ENCODE measurements at places on chromosomes 5 and 9.
A peak's percentile ranks its signal among the peaks of the same experiment; 100 is the strongest.

DNA sequence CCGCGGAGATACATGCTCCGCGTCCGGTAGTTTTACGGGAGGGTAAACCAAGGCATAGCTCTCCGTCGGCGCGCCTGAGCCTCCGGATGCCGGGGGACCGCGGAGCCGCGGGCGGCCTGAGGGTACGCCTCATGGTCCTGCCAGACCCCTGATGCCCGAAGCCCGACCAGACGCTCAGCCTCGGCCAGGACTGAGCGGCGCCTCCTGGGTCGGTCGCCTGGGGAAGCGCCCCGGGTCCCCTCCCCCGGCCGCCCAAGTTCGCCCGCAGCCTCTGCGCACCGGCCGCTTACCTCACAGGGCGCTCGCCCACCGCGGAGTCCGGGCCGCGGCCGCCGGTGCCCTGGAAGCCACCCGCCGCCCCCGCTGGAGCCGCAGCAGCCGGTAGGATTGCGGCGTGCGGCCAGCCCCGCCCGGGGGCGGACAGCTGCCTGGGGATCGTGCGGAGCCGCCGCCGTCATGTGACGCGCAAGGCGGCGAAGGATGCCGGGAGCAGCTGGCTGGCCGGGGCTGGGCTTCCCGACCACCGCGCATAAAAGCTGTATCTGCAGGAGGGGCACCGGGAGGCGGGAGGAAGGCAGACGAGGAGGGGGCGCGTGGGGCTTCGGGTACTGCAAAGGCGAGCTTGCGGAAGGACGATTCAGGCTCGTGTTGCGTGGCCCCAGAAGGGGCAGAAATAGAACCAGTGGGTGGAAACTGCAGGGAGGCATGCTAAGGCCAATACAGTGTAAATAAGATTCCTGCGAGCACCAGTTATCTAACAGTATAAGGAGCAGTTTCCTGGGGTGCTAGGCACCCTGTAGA lies at the start of gene FBXO10:
Gene FBXO10 (minus strand): TSS at position 460 of the 801 bp plus-strand sequence. CDS start 34,612 bp downstream, outside the sequence.
- peak; percentile 41 for DNase-seq

DNA sequence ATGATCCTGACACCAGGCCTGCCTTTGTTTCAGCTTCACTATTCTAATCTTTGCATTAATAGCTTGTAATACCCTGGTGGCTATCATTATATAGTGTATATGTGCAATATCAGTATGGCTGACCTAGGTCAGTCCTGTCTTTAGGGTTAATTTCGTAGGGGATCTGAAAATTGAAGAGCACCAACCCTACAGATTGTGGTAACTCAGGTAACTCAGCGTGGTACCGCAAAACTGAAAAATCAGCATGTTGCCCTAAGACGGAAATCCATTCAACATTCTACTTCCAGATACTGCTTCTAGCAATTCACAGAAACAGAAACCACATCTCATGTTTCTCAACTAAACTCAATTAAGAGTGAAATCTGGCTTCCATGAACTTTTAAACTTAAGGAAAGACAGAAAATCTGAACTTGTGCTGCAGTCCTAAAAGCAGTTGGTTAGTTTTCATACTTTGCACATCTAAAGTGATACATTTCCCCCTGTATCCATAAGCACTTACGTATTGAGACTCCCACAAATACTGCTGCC lies 78.3 kb downstream of the FNIP1 start:
- no peak for DNase-seq

DNA sequence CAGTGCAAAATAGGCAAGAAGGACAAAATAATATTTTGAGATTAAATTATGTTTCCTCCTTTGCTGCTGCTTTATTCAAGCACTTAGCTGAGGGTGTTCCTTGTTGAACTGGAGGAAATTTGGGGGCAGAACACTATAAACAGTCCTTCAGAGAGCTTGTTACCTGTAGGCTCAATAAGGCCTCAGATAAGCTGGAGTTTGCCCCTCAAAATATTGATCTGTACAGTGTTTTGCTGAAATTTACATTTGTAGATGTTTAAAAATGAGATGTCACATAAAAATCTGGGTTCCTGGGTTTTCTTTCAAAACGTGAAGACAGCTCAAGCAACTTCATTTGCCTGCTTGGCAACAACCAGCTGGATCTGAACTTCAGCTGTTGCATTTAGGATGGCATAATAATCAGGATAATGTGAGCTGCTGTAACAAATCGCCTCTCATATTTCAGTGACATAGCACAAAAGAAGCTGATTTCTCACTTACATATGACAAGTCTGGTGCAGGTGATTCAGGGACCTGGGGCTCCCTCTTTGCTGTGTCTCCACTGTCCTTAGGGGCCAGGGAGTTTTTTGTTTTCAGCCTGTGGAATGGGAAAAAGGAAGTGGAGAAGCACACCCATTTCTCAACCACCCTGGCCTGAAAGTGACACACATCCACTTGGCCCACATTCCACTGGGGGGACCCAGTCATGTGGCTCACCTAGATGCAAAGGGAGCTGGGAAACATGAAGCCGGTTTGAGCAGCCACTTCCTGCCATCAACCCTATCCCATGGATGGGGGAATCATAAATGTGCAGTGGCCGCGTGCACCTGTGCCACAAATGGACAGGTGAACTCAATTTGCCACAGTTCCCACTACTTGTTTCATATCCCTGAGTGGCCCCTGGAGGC lies 2.4 kb upstream of the PSAT1 start:
- no peak for DNase-seq

- DNase-seq, result no peak
Measured at GRCh38 chr5:62465985-62466925, 53.7 kb downstream of the IPO11 start.

DNA sequence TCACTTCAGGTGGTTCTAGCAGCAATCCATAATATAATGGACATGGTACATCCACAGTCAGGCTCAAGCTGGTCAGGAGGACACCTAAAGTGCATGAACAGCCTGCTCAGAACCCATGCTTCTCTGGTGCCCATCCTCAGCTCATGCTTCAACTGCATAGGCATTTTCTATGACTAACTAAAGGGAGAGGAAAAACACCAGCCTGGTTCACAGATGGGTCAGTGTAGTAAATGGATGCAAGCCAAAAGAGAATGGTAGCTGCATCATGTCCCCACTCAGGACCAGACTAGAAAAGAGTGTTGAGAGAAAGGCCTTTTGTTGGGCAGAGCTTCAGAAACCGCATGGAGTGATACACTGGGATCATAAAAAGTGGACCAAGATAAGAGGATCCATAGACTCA lies 556.6 kb downstream of the TLE1 start:
- DNase-seq, result no peak

All from stromal cell of bone marrow (primary cell).